ENCODE measurements at places on chromosomes 13 and 19.
A peak's percentile ranks its signal among the peaks of the same experiment; 100 is the strongest.

- no peaks in the 10 kb centered on the region for H3K4me1 ChIP-seq
- no peak overlapping the region for H3K27ac ChIP-seq
- H3K27me3 ChIP-seq = no peaks in the 10 kb centered on the region
- DNase-seq = no peak
- H3K36me3 ChIP-seq = no peaks in the 10 kb centered on the region
- no peak overlapping the region for H3K4me3 ChIP-seq
Measured at GRCh38 chr19:51668216-51668615, 21.6 kb upstream of the SIGLEC14 start.

DNA sequence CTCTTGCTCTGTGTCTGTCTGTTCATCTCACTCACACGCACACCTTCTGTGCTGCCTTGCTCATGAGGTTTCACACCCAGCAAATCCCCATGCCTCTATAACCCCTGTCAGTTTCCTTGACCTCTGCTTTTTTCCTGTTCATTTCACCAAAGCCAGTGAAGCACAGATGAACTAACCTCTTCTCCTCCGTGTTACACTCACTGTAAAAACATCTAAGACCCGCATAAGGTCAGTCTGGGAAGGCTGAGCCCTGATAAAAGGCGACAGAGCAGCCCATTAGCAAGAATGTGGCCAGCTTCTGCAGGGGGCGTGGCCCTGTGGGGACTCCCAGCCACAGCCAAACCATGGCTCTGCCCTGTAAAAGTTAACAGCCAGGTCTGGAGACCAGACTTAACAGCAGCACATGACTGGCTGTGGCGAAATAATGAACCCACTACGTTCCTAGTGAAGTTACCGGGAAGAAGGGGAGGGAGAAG lies 42.8 kb upstream of the NPAS1 start:
- peaks cover 18% of the 10 kb centered on the region for H3K4me1 ChIP-seq
- no peak overlapping the region for H3K4me3 ChIP-seq
- DNase-seq = peak; percentile 81
- peak overlapping the region; percentile 31 for H3K27ac ChIP-seq
- H3K27me3 ChIP-seq = no peaks in the 10 kb centered on the region
- no peaks in the 10 kb centered on the region for H3K36me3 ChIP-seq

DNA sequence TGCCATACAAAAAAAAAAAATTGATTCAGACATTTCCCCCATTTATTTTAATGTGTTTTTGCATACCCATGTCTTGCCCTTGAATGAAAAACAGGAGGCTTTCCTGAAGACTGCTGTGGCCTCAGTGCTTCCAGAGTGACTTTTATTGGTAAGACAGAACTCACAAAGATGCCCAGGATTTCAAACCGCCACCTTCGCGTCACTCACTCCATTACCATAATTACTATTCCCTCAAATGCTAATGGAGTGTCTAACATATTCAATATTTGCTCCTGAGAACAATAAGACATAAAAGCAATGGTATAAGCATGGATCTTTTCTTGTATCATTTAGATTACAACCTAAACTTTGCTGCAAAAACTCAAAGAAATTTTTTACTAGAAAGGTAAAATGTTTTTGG lies 282.2 kb upstream of the SOX21 start:
- no peaks in the 10 kb centered on the region for H3K27me3 ChIP-seq
- no peaks in the 10 kb centered on the region for H3K4me1 ChIP-seq
- no peak overlapping the region for H3K4me3 ChIP-seq
- no peak overlapping the region for H3K27ac ChIP-seq
- no peaks in the 10 kb centered on the region for H3K36me3 ChIP-seq

DNA sequence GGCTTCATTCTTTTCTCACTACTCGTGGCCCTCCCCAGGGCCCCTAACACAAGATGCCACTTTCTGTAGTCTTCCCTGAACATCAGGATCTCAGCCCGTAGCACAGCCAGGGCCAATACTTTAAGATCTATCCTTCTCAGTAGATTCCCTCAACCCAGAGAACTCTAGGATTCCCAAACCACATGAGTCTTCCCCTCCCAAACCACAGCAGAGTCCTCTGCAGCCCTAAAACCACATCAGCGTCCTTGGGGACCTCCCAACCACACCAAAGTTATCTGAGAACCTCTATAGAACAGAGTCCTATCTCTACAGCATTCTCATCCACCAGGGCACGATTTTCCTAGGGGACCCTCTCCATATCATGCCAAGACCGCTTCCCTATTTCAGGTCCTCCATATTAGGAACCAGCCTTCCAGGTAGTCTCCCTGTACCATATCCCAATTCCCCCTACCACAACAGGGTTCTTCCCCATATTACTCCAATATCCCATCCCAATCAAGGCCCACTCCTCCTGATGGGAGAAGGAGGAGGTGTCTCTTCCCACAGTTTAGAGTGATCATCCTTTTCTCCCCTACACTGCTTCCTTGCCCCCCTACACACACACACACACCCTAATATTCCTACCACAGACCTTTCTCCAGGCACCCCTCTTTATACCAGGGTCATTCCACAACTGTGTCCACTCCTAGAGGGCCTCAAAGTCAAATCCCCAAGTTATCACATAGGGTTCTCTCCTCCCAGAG lies 1.4 kb downstream of the DYRK1B start:
- no peak for DNase-seq
- peaks cover 15% of the 10 kb centered on the region for H3K4me1 ChIP-seq
- H3K27ac ChIP-seq = peak overlapping the region; percentile 76

- no peaks in the 10 kb centered on the region for H3K27me3 ChIP-seq
- peak; percentile 74 for DNase-seq
- no peak overlapping the region for H3K27ac ChIP-seq
- H3K4me1 ChIP-seq = peaks cover 7% of the 10 kb centered on the region
- no peak overlapping the region for H3K4me3 ChIP-seq
Measured at GRCh38 chr19:18731562-18732008, 48.1 kb downstream of the CRTC1 start.

GRCh38 chr19:34732612-34733211 lies 1.3 kb upstream of the ZNF181 start:
- H3K4me1 ChIP-seq = peaks cover 30% of the 10 kb centered on the region
- peak; percentile 73 for DNase-seq
- peaks cover 12% of the 10 kb centered on the region for H3K36me3 ChIP-seq
- peak overlapping the region; percentile 93 for H3K27ac ChIP-seq
- H3K27me3 ChIP-seq = peaks cover 3% of the 10 kb centered on the region

GRCh38 chr19:58406818-58407657 lies 1.4 kb upstream of the ZNF584 start:
- H3K27ac ChIP-seq = peak overlapping the region; percentile 97
- H3K27me3 ChIP-seq = no peaks in the 10 kb centered on the region
- no peak for DNase-seq
- H3K4me3 ChIP-seq = peak overlapping the region; percentile 87
- peaks cover 15% of the 10 kb centered on the region for H3K36me3 ChIP-seq

DNA sequence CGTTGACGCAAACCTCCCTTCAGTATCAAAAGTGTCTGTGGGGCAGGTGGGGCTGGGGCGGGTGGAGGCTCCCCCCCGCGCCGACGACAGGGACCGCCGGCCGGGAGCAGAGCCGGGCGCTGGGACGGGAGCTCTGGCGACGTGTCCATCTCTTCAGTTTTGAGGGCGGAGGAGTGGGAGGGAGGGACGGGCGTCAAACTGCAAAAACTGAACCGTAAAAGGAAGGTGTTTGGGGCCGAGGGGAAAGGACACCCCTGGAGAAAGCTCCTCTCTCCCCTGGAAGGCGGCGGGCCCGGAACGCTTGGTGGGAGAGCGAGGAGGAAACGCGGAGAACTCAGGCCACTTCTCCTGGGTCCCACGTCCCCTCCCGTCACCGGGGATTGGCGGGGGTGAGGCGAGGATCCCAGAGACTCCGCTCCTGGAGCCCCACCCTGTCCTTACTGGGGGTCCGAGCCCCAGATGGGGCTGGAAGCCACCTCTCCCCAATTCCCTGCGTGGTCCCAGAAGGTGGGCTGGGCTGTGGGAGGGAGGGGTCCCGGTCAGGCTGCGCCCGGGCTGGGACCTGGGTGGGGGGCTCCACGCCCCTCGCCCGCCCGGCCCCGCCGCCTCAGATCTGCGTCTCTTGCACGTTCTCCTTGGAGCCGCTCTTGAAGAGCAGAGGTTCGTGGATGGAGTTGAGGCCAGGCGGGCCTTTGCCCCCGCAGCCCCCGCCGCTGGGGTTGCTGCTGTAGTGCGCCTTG lies 3.4 kb upstream of the ASPDH start:
- H3K4me3 ChIP-seq = no peak overlapping the region
- H3K36me3 ChIP-seq = no peaks in the 10 kb centered on the region
- no peak for DNase-seq
- peaks cover 43% of the 10 kb centered on the region for H3K4me1 ChIP-seq
- no peaks in the 10 kb centered on the region for H3K27me3 ChIP-seq

Measured in K562 (cell line).